ENCODE measurements at places on chromosomes 12 and 14.

- no peak for DNase-seq
Observed at GRCh38 chr12:100199023-100199346, 1.6 kb upstream of the ACTR6 start.

- no peak for DNase-seq
Observed at GRCh38 chr14:89405712-89406111, 11.3 kb downstream of the FOXN3 start.

- no peak for DNase-seq
Observed at GRCh38 chr12:90017316-90017715, 308.7 kb upstream of the ATP2B1 start.

GRCh38 chr12:25701290-25701689, 148.2 kb upstream of the LMNTD1 start:
- DNase-seq = no peak

All from NCI-H524 treated with DMSO at 0.1 percent for 48 hours (cell line).